ENCODE measurements at places on chromosomes 4 and X. TPM values are rescaled to one million over a fixed set of nuclear protein-coding genes. Genes with fewer than 3 reads are reported as not detected.

ATG4A gene
- 3.2 TPM for total RNA-seq

RBMX2 gene
- total RNA-seq = 19.5 TPM

FHIP1A gene
- 2.2 TPM for total RNA-seq

USP46 gene
- total RNA-seq = 3.0 TPM

LDB2 gene
- not detected for total RNA-seq

TMPRSS11A gene
- total RNA-seq = not detected

GAGE2A gene
- total RNA-seq = not detected

CYSLTR1 gene
- not detected for total RNA-seq

PIR gene
- 9.8 TPM for total RNA-seq

MAB21L2 gene
- total RNA-seq = not detected

RASGEF1B gene
- 3.5 TPM for total RNA-seq

TBX22 gene
- not detected for total RNA-seq

PHOX2B gene
- not detected for total RNA-seq

ASB12 gene
- not detected for total RNA-seq

PALLD gene
- 2.5 TPM for total RNA-seq

EDA gene
- total RNA-seq = 5.6 TPM

TRIM61 gene
- not detected for total RNA-seq

FGG gene
- not detected for total RNA-seq

ASMTL gene
- total RNA-seq = 15.2 TPM

MAGEB2 gene
- not detected for total RNA-seq

SRP72 gene
- 61.6 TPM for total RNA-seq

ADH6 gene
- total RNA-seq = 0.47 TPM

DMP1 gene
- not detected for total RNA-seq

CCDC120 gene
- total RNA-seq = 10.6 TPM

CHRNA9 gene
- not detected for total RNA-seq

SGMS2 gene
- total RNA-seq = 133 TPM

USP51 gene
- total RNA-seq = not detected

RNF212 gene
- not detected for total RNA-seq

HAND2 gene
- total RNA-seq = not detected

PLAC1 gene
- not detected for total RNA-seq
